Stimulated activated naive CD4-positive, alpha-beta T cell (primary cell): ENCODE measurements at places on chromosomes 4 and X.

GRCh38 chr4:30917946-30918345, 197.8 kb downstream of the PCDH7 start:
- DNase-seq: no peak

DNA sequence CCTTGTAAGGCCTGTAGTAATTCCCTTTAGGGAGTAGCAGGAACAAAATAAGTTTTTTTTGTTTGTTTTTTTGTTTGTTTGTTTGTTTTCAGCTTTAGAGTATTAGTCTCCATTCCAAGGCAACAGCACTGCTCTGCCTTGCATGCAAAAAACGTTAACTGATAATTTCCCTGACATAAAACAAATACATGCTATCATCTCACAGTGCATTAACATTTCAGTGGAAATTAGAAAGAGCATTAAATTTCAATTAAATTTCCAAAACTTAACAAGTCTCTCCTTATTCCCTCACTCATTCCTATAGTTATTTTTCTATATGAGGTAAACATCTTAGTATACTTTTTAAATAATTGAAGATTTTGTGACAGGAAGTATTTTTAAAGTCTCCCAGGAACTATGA, 378.4 kb upstream of the PCDH7 start:
- DNase-seq: no peak

DNA sequence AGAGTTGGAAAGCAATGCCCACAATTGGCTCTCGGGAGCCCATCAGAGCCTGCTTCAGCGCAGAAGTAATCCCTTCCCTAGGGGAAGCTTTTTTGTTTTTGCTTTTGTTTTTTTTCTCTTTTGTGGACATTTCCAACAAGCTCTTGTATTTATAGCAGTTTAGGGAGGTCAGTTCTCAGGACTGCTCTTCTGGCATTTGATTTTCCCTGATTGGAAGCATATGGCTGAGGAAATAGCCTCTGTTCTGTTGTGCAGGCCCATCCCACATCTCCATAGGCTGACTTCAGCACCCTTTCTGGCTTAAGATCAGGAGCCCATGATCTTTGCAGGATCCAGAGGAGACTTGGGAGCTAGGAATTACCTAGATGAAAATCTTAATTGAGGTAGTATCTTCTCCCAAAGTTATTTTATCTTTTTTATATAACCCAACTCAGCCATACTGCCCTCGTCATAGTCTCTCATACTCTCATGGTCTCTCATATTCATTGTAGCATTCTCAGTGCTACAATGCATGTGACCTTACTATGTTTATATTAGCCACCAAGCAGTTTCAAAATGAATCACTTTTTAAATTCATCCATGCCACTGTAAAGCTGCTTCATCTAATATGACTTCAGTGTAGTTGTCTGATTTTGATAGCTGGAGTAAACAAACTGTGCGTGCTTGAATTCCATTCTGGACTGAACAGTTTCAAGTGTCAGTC, 16.7 kb downstream of the PAGE4 start:
- no peak for DNase-seq

DNA sequence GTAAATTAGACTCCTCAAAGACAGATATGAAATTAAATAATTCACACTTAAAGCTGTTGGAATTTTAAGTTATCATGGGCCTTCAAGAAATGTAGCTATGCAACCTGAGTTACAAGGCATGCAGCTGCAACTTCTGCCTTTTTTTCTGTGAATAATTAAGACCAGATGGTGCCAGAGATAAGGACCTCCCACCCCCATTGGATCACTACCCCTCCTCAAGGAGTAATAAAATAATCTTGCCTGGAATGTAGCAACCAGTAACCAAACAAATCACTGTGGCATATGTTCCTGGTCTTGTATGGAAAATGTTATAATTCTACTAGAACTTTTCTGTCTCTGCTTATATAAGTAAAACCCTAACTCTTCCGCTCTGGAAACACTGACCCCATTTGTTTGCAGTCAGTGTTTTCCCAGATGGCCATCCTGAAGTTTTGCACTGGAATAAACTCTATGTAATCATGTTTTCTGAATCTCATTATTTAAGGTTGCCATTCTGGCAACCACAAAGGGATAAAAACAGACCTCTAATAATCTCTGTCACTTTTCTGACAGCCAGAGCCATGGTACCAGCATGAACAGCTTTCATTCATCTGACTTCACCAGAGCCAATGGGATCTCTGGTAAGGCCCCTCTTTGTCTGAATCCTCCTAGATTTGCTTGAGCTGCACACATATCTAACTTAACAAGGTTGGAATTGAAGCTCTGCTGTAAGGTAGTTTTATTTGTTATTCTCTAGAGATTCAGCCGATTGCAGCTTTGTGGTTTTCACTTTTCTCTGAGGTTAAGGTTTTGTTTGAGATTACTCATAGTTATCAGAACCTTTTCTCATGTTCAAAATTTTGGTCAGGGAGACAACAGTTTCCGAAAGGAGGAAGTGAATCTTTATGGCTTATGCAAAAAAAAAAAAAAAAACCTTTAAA, 274.6 kb downstream of the NAF1 start:
- DNase-seq: no peak

- no peak for DNase-seq
Measured at GRCh38 chr4:21380861-21381260, 567.7 kb downstream of the KCNIP4 start.

- no peak for DNase-seq
Measured at GRCh38 chr4:147157860-147158701, 212.4 kb upstream of the TTC29 start.

DNA sequence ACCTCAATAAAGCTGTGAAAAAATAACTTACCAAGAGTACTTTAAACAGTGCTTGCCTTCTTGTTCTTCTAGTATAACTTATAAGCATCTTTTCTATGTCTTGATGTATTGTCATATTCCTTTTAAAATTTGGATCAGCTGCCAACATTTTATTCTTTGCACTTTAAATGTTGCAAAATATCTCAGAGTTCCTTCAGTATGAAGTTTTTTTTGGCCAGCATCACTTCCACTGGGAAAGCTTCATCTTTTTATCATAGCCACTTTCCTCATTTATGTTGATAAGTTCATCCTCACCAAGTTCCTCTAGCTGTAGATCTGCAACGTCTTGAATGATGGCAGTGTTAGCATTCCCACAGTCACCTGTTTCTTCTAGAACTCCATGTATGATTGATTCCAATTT, 24.2 kb downstream of the CXorf58 start:
- DNase-seq: no peak

- DNase-seq: no peak
Measured at GRCh38 chr4:144594471-144594986, 51.4 kb upstream of the HHIP start.

- DNase-seq: no peak
Measured at GRCh38 chr4:156169011-156169410, 215.3 kb upstream of the CTSO start.

DNA sequence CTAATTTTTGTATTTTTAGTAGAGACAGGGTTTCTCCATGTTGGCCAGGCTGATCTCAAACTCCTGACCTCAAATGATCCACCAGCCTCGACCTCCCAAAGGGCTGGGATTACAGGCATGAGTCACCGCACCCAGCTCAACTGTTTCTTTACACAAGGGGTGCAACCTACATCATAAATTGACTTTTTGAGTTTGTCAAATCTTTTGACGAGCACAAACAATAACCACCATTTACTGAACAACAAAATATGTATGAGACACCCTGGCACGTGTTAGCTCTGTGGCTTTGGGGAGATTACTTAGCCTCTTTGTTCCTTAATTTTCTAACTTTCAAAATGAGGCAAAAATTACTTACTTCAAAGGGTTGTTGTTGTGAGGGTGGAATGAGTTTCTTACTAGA, 23.5 kb upstream of the SLC34A2 start:
- no peak for DNase-seq

GRCh38 chrX:45762699-45763647, 562.3 kb upstream of the DIPK2B start:
- no peak for DNase-seq

DNA sequence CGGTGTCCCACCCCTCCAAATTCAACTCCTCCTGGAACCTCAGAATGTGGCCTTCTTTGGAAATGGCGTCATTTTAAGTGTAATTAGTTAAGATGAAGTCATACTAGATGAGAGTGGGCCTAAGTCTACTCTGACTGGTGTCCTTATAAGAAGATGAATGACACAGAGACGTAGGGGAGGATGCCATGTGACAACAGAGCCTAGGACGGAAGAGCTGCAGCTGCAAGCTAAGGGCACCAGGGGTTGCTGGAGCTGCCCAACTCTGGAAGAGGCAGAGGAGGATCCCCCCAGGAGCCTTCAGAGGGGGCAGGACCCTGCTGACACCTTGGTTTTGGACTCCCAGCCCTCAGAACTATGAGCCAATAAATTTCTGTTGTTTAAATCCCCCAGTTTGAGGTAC, 115.1 kb downstream of the STK32B start:
- DNase-seq: no peak

GRCh38 chr4:60002603-60003337, 1197.4 kb upstream of the ADGRL3 start:
- DNase-seq: no peak

GRCh38 chr4:38670109-38670901, 6.3 kb downstream of the KLF3 start:
- no peak for DNase-seq

- no peak for DNase-seq
Measured at GRCh38 chrX:64265265-64265664, 34.9 kb upstream of the ASB12 start.

GRCh38 chrX:54180403-54180802, 2.7 kb downstream of the FAM120C start:
- no peak for DNase-seq

GRCh38 chrX:19381326-19381725, 37.6 kb downstream of the PDHA1 start:
- DNase-seq: no peak

GRCh38 chr4:67718848-67719247, 17.9 kb upstream of the UBA6 start:
- DNase-seq: no peak

GRCh38 chr4:168765726-168766125, 244.3 kb downstream of the CBR4 start:
- no peak for DNase-seq

DNA sequence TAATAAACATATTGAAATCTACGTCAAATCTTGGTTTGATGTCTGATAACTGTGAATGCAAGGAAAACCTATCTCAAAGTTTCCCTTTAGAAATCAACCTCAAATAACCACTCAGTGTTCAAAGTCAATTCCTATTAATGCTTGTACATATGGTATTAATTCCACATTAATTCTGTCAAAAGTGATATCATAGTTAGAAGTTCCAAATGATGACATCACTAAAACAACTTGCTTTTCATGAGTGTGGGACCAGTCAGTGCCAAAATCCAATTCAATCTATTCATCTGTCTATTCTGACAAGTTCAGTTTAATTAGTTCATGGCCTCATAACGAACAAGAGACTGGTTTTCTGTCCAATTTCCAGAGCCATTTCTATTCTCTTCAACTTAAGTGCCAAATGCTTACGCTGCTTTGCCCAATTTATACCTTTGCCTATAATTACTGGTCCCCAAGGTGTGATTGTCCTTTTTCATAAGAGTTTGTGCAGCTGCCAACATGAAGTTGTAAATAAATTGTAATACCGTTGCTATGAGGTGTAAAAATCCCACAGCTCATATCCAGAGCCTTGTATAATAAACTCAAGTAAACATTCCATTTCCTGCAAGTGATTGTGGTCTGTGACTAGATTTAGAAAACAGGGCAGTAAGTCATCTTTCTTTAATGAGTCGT, 476.2 kb downstream of the RAB28 start:
- no peak for DNase-seq

DNA sequence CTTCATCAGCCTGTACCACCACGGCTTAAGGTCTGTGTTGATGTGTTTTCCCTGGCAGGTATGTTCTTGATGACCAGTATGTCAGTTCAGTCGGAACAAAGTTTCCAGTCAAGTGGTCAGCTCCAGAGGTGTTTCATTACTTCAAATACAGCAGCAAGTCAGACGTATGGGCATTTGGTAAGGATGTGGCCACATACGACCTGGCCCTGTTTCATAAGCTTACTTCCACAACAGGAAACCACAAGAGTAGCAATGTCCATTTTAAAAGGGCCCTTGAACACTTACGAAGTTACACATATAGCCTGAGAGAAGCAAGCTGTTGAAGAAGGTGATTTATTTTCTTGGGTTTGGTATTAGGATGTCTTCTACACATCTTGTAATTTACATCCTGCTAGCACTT, 46.1 kb downstream of the BMX start:
- no peak for DNase-seq

DNA sequence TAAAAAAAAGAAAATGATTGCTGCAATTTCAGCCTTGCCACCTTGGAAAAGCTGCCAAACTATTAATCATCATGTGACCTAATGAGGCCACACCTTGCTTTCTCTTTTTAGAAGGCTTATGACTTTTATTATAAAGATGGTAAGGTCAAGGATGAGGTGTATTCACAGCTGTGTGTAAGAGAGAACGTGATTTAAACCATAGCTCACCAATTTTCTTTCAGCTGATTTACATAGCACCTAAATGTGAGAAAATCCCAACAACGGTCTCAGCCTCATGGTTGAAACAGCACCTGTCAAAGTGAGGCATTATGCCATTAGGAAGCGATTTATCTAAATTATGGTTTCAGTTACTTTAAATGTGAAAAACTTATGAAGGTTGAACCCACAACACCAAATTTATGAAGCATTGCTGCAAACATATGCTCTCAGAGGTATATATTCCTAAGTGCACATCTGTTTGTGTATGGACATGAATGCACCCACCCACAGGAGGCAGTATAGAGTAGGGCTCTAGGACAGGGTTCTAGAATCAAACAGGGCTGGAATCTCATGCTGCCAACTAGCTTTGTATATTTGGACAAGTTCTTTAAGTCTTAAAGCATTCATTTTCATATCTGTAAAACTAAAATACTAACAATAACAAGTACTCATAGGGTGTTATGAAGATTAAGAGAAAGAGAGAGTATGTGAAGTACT, 40.7 kb downstream of the ANXA3 start:
- no peak for DNase-seq

- no peak for DNase-seq
Measured at GRCh38 chr4:8152865-8153257, 5.8 kb downstream of the ABLIM2 start.

- DNase-seq: no peak
Measured at GRCh38 chr4:55838356-55838755, 15.1 kb upstream of the EXOC1 start.

GRCh38 chr4:1684506-1685234, 557 bp upstream of the FAM53A start:
- peak; percentile 79 for DNase-seq
